ENCODE measurements at places on chromosomes 7 and 10.

GRCh38 chr7:82595176-82595575 is 151.6 kb upstream of the CACNA2D1 start:
- no peak for DNase-seq

- no peak for DNase-seq
These were observed 292.1 kb downstream of the THSD7A start for GRCh38 chr7:11539853-11540252.

- no peak for DNase-seq
These were observed 185.4 kb upstream of the SHH start for GRCh38 chr7:155997431-155998327.

GRCh38 chr10:127911218-127911866 is 4.4 kb downstream of the PTPRE start:
- no peak for DNase-seq

DNA sequence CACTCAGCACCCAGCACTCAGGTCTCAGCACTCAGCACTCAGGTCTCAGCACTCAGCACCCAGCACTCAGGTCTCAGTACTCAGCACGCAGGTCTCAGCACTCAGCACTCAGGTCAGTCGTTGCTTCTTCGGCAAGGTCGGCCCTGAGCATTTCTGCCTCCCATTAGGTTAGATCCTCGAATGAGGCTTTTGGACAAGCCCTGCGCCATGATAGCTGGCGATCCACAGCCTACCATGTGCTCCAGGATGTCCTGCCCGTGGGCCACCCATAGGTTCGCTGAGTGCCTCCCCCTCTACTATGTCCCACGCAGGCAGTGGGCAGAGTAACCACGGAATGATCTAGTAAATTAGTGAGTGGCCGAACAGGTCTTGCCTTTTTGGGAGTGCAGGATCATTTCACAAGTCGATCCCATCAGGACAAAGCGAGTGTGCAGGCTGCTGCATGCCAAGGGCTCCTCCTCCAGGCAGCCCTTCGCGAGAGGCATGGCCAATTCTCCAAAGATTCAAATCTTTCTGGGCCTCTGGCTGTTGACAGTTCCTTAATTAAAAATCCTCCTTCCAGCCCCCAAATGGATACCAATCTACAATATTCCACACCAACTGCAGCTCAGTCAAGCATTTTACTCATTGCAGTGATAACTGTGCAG is 206.3 kb downstream of the ADARB2 start:
- no peak for DNase-seq

DNA sequence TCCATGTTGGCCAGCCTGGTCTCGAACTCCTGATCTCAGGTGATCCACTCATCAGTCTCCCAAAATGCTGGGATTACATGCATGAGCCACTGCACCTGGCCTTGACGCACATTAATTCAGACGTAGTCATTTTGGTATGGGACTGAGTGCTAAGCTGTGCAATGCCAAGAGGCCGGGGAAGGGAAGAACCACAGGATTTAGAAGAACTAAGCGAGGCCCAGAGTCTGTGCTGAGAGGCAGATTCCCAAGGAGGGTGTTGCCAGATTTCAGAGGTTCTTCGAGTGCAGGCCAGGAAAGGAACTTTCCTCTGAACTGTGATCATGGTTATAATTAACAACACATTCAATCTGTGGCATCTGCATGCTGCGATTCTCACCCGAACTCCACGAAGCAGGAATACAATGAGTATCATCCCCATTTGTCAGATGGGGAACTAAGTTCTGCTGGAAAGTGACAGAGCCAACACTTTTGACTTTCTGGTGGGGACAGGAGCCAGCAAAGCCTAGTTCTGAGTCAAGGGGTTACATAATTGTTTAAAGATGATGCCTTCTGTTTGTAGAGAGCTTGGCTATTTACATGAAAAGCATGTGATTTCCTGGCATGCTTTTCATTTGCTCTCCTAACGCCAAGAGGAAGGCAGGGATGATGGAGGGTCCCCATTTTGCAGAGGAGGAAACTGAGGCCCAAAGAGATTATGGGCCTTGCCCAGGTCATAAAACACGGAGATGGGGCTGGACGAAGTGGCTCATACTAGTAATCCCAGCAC is 6.2 kb upstream of the ZAN start:
- DNase-seq: no peak

DNA sequence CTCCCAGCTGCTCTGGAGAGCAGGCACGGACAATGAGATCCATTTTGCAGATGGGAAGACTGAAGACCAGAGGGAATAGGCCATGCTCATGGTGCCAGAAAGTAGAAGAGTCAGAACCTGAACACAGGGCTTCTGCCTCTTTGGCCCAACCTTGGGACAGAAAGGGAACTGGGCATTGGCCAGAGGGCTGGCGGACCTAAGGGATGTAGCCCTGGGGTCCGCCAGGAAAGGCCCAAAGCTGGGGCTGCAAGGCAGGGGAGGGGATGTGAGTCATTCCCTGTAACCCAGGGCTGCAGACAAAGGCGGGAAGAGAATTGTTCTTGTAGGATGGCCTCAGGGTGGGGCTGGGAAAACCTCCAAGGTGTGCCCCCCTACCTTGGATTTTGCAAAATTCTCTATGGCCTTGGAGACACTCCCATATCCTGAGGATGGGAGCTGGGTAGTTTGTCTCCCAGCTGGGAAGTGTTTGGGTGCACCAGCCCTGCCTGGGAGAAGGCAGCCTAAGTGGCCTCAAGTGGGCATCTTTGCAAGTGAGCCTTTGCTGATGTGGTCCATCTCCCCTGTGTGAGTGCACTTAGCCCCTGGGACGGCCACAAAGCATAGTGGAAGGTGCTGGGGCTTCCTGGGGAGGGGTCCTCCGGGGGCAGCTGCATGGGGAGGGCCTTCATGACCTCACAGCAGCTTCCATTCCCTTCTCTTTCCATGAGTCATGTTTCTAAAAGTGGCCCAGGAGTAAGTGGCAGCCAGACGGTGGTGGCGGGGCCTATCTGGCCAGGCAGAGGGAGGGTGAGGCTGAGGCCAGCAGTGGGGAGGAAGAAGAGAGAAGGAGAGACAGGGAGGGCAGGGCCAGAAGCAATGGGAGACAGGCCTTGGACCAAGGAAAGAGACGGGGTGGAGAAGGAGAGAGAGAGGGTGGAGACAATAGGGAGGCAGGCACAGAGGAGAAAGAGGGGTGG is 9.2 kb downstream of the AQP1 start:
- no peak for DNase-seq

DNA sequence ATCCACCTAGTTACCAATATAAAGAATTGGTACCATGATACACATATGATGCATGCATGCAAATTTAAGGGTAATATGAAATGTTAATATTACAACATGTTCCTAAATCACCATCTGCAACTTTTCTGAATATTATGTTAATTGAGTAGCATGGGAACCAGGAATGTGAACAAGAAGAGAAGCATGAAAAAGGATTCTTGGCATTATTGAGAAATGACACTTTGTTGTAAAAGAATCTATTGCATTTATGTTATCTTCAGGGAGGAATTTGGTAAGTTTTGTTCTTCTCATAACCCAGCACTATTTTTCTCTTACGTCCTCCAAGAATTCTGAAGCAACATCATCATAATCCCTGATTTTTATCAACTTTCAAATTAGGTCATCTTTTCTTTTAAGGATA is 159.9 kb upstream of the SLC25A13 start:
- no peak for DNase-seq

- no peak for DNase-seq
These were observed 31.4 kb upstream of the FAM133B start for GRCh38 chr7:92621561-92622023.

DNA sequence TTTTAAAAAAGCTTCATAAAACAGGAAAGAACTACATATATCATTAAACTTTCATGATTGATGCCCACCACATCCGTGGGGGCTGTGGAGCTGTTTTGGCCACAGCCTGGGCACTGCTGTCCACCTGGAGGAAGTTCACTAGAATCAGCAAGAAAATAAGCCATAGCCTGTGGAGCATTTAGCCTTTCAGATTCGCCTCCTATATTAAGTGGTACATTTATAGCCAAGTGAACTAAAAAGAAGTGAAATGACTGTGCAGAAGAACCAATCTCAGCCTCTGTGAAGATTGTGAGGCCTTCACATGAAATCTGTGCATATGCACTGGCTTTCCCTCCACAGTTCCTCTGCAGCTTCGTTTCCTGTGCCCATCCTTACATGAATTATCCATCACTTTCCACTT is 23.5 kb downstream of the WNT16 start:
- no peak for DNase-seq

GRCh38 chr7:128053023-128053422 is 21.8 kb upstream of the LRRC4 start:
- no peak for DNase-seq

GRCh38 chr10:132707121-132707775 is 78.7 kb downstream of the NKX6-2 start:
- no peak for DNase-seq

GRCh38 chr10:99967961-99968360 is 41.8 kb downstream of the DNMBP start:
- no peak for DNase-seq

- no peak for DNase-seq
These were observed 111.3 kb downstream of the PTEN start for GRCh38 chr10:87974769-87975168.

DNA sequence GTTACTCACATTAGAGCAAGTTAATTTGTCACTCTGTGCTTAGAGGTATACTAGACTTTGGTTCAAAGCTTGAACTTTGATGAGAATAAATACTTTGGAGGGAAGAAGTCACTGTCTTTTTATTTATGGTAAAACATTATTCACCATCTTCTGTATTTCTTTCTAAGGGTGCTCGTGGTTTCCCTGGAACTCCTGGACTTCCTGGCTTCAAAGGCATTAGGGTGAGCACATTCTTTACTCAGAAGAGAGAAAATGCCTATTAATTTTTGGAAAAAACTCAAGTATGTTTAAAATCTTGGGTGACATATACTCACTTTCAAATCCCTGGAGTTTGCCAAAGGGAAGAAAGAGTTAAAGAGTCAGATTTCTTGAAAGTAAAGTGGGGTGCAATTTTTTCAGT is 10.8 kb downstream of the COL1A2 start:
- no peak for DNase-seq

- DNase-seq: no peak
These were observed 89.5 kb downstream of the ANK3 start for GRCh38 chr10:60299961-60300883.

- no peak for DNase-seq
These were observed 11.2 kb downstream of the SFTPD start for GRCh38 chr10:79937701-79938151.

DNA sequence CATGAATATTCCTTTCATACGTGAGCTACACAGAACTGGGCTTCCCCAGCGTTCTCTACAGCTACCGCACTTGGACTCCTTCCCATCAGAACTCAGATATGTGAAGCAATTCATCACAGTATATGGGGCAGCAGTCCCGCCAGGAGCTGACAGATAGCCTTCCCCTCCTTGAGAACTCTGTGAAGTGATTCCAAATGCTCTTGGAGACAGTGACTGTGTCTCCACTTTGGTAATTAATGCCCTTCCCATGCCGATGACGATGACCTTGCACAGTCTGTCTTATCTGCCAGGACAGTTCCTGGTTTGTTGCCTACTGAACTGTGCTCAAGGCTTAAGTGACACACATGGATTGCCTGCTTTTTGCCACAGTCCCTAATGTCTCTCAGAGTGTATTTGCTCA is 75.0 kb upstream of the AFAP1L2 start:
- no peak for DNase-seq

DNA sequence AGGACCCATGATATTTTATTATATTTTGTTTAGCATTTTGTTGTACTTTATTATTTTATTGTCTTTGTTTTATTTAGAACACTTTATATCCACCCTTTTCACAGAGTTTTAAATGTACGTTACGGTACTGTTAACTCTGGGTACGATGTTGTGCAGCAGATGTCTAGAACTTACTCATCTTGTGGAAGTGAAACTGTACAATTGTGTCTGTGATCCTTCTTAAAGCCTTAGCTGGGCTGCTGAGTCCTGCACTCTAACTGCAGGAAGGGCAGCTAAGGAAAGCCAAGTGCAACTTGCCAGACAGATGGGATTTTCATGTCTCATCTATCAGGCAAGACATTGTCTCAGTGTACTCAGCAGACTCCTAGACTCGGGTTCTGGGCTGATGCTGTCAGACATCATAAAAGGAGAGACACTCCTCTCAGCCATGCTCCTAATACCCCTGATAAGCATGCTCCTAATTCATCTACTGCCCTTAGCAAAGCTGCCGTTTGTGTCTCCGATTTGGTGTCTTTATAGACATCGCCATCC is 14.6 kb upstream of the INSYN2A start:
- no peak for DNase-seq

GRCh38 chr7:46900312-46901263 is 681.3 kb downstream of the TNS3 start:
- DNase-seq: no peak

- DNase-seq: no peak
These were observed 225.0 kb upstream of the FAM3C start for GRCh38 chr7:121620953-121621606.

DNA sequence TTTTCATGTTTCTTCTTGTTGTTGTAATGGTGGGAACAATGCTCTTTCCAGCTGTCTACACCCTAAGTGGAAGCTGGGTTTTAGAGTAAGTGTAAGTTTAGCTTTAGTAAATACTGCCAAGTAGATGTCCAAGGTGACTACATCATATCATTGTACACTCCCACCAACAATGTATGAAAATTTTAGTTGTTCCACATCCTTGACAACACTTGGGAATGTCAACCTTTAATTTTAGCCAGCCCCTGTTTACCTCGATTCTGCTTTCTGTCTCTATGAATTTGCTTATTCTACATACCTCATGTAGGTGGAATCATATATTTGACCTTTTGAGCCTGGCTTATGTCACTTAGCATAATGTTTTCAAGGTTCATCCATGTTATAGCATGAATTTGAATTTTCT is 93.0 kb downstream of the MTPAP start:
- DNase-seq: no peak
